CD8-positive, alpha-beta T cell (primary cell): ENCODE measurements at places on chromosomes 5 and 9.

GRCh38 chr9:38346811-38347210 is 45.7 kb upstream of the ALDH1B1 start:
- DNase-seq, result no peak

DNA sequence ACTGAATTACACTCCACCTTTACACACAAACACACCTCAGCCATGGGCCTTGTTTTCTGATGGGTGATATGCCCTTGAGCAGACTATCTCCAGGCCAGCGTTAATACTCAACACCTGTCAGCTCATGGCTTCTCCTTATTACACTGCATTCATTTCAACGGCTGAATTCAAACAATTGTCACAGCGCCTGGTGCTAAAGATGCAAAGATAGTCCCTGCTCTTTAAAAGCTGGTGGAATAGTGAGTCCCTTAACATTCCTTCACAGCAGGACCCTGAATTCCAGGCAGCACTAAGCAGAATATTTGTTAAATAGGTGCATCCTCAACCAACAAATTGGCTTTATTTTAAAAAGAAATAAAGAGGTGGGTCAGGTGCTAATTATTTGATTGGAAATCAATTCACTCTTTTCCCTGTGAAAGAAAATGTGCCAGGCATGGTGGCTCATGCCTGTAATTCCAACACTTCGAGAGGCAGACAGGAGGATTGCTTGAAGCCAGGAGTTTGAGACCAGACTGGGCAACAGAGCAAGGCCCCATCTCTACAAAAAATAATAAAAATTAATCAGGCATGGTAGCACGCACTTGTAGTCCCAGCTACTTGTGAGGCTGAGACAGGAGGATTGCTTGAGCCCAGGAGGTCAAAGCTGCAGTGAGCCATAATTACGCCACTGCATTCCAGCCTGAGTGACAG is 155.7 kb upstream of the EFNA5 start:
- no peak for DNase-seq

GRCh38 chr5:92850886-92851285 is 730.1 kb downstream of the NR2F1-AS1 start:
- DNase-seq, result no peak

GRCh38 chr5:59999056-59999455 is 105.5 kb upstream of the PDE4D start:
- no peak for DNase-seq

GRCh38 chr5:52727576-52727975 is 60.1 kb upstream of the ITGA1 start:
- no peak for DNase-seq

DNA sequence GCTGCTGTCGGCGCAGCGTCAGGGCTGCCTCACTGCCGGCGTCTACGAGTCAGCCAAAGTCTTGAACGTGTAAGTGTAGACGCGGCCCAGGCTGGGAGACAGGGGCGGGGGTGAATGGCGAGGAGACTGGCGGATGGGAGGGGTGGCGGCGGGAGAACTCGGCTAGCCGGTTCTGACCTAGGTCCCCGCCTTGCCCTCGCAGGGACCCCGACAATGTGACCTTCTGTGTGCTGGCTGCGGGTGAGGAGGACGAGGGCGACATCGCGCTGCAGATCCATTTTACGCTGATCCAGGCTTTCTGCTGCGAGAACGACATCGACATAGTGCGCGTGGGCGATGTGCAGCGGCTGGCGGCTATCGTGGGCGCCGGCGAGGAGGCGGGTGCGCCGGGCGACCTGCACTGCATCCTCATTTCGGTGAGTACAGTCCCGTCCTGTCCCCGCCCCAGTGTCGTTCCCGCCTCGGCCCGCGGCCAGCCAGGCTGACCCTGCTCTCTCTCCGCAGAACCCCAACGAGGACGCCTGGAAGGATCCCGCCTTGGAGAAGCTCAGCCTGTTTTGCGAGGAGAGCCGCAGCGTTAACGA is 745 bp downstream of the GADD45G start:
- peak; percentile 73 for DNase-seq

GRCh38 chr9:109206670-109207069 is 39.6 kb upstream of the FRRS1L start:
- DNase-seq, result no peak

DNA sequence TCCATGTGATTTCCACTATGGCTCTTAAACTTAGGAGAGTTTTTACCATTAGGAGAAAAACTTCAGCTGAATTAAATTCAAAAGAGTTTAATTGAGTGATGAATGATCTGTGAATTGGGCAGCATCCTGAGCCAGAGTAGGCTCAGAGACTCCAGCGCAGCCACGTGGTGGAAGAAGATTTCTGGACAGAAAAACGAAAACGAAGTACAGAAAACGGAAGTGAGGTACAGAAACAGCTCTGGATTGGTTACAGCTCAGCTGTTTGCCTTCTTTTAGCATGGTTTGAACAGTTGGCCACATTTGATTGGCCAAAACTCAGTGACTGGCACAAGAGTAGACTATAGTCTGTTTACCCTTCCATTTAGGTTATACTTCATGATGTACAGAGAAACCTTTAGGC is 69.2 kb upstream of the PLPP1 start:
- DNase-seq, result no peak

GRCh38 chr9:764105-764524 is 77.4 kb upstream of the DMRT1 start:
- DNase-seq, result no peak

DNA sequence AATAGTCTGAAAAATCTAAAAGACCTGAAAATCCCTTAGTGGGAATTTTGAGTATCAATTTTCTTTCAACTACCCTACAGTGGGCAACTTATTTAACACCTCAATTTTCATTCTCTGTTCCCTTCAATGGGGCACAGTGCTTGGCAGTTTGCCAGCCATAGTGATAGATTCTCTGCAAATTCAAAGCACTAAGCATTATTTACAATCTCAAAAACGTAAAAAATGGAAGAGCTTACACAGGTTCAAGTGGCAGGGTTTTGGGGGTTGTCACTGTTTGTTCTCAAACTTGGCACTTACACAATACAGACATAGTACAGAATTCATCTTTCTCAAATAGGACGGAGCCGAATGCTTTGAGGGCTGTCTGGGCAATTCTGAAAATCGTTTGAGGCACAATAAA is 515.0 kb downstream of the EFNA5 start:
- no peak for DNase-seq

GRCh38 chr5:45643056-45643455 is 53.1 kb downstream of the HCN1 start:
- no peak for DNase-seq

DNA sequence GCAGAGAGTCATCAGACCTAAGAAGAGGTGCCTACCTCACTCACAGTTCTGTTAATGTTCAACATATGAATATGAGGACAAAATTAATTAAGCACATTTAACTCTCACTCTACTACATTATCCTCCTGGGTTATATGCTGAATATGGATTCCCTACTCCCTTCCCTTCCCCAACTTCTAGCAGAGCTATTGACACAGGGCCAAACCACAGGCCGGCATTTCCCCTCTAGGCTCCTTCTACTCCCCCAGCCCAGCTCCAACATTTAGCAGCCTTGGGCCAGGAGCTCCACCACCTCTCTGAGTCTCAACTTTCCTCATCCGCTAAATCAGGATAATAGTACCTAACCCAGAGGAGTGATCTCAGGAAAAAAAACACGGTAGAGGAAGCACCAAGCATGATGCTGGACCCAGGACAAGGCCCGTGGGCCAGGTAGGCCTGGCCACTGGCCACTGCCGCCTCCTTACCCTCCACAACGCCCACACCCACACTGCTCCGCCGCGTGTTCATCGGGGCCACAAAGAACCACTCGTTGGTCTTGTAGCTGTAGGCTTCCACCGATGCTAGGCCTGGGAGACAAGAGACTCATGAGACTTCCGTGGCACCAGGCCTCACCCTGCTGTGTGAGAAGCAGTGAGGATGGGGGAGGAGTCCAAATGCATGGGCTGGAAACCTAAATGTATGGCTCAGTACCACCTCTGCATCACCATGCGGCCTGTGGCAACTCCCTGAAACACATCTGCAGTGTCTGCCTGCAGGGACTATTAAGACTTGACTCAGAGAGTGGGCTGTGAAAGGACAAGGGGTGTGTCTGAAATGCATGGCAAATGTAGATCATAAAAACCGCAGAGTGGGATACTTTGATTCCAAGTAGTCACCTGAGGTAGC is 98.8 kb downstream of the KLHL3 start:
- DNase-seq, result no peak

- DNase-seq, result no peak
These were observed 24.2 kb downstream of the FBN2 start for GRCh38 chr5:128513806-128514205.

DNA sequence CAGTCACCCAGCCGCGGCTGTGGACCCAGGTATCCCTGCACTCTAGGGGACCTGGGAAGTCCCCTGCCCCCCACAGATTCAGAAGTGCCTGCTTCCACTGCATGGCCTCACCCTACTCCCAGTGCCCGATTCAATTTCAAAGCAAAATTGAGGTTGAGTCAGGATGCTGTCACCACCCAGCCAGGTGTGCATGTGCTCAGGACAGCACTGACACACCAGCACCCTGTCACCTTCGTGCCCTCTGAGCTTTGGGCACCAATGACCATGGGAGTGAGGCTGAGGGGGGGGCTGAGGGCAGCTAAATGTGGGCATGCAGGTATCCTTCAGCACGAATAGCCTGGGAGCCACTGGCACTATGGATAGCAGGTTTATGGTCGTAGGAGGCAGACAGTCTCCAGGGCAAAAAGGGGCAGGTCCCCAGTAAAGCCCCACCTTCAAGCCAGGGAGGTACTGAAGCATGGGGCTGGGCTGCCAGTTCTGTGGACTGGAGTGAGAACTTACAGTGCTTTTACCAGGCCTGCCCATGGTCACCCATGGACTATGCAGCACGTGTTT is 1151.6 kb upstream of the CDH6 start:
- DNase-seq, result no peak

GRCh38 chr9:76592091-76592973 is 133.3 kb downstream of the GCNT1 start:
- no peak for DNase-seq

DNA sequence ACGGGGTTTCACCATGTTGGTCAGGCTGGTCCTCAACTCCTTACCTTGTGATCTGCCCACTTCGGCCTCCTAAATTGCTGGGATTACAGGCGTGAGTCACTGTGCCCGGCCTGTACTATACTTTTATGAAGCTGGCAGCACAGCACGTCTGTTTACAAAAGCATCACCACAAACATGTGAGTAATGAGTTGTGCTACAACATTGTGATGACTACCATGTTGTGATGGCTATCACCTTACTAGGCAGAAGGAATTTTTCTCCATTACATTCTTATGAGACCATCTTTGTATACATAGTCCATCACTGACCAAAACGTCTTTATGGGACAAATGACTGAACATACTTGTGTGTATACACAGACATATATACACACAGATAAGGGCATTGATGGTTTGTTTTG is 1019.0 kb downstream of the CDH18 start:
- DNase-seq, result no peak
